ENCODE measurements at places on chromosomes 7 and 10.

GRCh38 chr10:77861366-77861765, 65.2 kb downstream of the DLG5 start:
- no peak for DNase-seq

- DNase-seq, result no peak
Observed at GRCh38 chr7:128132426-128133069, 101.3 kb upstream of the LRRC4 start.

- no peak for DNase-seq
Observed at GRCh38 chr7:158350166-158350900, 237.3 kb downstream of the PTPRN2 start.

GRCh38 chr7:121390617-121391016, 5.5 kb downstream of the FAM3C start:
- no peak for DNase-seq

GRCh38 chr7:46932306-46932675, 649.6 kb downstream of the TNS3 start:
- DNase-seq, result no peak

- DNase-seq, result no peak
Observed at GRCh38 chr10:75356484-75356883, 45.1 kb downstream of the ZNF503 start.

DNA sequence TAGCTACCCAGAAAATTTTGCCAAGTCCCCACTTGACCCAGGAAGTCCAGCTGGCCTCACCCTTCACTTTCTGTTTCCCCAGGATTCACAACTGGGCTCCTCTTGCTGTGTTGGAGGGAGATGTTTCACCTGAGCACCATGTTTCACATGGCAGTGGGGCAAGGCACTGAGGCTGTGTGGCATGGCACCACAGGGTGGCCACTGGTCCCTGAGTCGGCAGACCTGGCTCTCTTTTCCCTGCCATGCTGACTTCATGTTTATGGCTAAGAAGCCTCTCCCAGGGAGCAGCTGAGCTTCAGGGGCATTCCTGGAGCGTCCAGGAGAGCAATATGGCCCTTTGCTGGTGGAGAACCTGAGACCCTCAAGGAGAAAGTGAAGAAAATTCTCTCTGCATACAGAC, 266.9 kb downstream of the RPS24 start:
- DNase-seq, result no peak

DNA sequence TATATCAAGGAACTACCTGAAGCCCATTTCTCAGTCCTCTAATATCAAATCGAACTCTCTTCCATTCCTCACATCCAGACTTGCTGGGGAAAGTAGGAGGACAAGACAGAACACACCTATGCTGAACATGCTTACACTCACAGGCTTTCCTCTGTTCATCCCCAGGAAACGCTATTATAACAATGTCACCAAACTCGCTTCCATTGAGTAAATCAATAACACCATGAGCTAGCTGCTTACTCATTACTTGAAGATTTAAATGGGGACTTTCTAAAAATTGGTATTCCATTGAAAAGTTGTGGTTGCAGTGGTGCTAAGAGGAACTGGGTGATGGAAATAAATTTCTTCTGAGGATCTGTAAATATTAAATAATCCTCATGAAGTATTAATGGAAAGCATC, 88.8 kb downstream of the SLC25A13 start:
- no peak for DNase-seq

GRCh38 chr10:71837098-71837827, 13.8 kb downstream of the PSAP start:
- DNase-seq, result no peak

DNA sequence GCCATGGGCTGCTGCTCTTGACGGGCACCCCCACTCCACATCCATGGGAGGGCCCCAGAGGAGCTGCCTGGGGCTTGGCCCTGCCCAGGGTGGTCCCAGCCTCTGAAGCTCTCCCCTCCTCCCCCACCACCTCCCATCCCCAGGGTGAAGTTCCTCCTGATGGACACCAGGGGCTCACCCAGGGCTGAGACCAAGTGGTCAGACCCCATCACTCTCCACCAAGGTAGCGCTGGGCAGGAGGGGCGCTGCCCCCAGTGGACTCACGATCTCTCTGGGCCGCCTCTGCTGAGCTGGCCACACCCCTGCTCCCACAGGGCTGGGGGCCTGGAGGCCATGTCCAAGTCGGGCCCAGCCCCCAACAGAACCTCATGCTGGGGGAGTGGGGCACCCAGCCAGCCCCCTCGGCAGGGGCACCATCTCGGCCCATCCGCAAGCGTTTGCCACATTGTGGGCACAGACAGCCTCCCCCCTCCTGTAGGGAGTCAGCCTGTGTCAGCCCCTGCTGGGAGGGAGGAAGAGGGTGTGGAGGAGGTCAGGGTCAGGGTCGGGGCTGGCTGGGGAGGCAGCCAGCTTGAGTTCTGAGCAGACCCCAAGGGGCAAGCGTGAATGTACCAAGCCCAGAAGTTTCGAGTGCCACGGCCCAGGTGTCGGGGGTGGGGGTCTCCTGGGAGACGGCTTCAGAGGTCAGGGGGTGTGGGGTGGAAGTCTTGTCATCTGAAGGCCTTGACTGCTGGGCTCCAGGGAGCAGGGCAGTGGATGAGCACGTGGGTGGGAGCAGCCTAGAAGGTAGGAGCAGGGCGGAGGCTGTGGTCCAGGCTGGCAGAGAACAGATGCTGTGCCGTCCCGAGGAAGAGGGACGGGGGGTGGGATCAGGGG, 2.8 kb downstream of the UPK3B start:
- no peak for DNase-seq

DNA sequence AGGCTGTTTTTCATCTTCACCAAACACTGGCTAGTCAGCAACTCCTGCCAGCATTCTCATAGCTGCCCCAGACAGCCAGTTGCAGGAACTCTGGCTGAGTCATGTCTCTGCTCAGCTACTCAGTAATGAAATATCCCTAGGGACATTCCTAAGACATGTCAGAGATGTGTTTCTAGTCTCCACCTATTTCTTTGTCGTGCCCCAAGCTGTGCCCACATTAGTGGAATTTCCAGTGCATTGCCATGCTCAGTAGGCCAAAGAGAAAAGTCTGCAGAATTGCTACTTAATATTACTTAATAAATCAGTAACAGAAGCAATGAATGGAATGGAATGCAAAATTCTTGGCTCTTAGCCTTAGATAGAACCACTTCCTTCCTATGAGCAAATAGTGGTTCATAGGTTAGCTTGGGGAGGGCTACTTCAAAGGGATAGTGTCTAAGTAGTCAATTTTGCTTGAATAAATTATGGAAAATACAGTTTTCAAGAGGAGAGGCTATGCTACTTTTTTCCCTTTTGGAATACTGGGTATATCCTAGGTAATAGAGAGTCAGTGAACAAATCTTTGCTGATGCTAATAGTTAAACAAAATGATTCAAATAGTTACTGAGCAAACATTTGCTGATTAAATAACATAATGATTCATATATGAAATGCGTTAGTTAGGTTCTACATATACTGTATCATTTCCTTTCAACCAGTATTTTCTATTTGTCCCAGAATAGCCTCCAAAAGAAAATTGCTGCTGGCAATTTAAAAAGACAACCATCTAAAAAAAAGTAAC, 23.6 kb upstream of the SEMA3C start:
- no peak for DNase-seq

GRCh38 chr10:74244097-74244685, 93.2 kb downstream of the ADK start:
- peak; percentile 59 for DNase-seq

DNA sequence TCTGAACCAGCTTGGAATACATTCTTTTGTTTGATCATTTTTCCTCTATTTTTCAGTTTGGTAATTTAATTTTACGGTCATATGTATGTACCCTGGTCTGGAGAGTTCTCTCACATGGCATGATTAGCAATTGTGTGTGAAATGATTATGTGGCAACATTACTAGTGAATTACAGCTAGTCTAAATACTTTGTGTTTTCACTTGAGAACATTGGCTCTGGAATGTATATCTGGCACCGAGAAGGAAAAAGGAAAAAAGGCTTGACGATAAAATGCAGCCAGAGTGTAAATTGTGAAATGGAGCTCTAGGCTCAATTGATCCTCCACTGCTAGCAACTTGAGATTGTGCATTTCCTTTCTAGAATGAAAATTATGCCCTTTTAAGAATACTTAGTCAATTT, 397.2 kb downstream of the EXOC4 start:
- DNase-seq, result no peak

GRCh38 chr10:63320683-63321082, 145.1 kb downstream of the JMJD1C start:
- DNase-seq, result no peak

GRCh38 chr10:92813979-92814378, 34.3 kb upstream of the EXOC6 start:
- no peak for DNase-seq

GRCh38 chr10:63700631-63701156, 179.5 kb downstream of the REEP3 start:
- DNase-seq, result no peak

DNA sequence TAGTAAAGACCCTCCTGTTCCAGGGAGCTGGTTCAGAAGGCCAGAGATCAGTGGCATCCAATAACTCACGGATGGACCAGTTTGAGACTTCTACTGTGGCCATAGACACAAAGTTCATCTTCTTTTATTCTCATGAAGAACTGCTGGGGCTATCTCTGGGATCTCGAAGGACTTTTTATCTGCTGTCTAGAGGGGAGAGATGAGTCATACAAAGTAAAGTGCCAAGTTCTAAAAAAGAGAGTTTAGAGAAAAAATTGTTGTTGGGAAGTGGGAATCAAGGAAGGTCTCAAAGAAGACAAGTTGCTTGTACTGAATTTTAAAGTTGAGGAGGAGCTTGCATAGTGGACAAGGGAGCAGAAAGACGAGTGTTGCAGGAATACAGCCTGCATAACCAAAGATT, 8.0 kb upstream of the FAM221A start:
- no peak for DNase-seq

DNA sequence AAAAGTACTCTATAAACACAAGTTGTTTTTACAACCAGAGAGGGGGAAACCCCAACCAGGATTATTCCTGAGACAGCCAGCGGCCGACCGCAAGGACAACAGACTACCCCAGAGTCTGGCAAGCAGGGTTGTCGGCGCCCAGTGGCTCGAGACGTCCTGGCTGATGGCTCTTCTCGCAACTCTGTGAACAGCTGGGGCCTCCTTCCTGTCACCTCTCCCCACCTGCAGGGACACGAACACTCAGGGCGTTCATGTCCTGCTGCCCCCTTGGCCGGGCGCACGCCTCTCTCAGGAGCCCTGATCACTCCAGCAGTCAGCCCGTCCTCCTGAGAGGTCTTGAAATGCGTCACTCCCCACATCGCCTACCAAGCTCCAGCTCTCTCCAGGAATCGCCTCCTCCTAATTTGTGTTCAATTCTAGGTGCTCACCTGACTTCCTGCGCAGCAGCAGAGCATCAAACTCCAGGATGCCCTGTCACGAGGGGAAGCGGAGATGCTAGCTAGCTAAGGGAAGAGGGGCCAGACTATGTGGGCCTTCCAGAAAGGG, 66.4 kb upstream of the TNRC18 start:
- DNase-seq, result no peak

- no peak for DNase-seq
Observed at GRCh38 chr7:36338256-36338655, 51.4 kb upstream of the ANLN start.

GRCh38 chr7:27775782-27776181, 35.8 kb downstream of the TAX1BP1 start:
- no peak for DNase-seq

DNA sequence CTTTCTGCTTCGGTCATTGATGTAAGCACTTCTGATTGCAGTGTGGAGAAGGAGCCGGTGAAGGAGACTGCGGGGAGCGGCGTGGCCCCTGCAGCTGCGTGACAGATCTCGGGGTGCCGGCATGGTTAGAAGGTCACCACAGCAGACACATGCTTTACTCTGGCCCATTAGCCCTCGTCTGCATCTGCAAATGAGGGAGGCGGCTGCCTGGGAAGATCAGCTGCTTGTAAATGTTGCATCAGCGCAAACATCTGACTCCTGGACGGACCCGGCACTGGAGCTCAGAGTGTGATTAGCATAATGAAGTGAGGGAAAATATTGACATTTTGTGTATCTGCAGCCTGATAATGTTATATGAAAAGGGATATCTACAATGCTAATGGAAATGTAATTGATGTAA, 30.5 kb upstream of the MNX1 start:
- DNase-seq, result no peak

- DNase-seq, result peak; percentile 36
Observed at GRCh38 chr7:25895792-25896171, 256.2 kb upstream of the NFE2L3 start.

GRCh38 chr10:130990486-130990885, 321.0 kb downstream of the TCERG1L start:
- peak; percentile 96 for DNase-seq

DNA sequence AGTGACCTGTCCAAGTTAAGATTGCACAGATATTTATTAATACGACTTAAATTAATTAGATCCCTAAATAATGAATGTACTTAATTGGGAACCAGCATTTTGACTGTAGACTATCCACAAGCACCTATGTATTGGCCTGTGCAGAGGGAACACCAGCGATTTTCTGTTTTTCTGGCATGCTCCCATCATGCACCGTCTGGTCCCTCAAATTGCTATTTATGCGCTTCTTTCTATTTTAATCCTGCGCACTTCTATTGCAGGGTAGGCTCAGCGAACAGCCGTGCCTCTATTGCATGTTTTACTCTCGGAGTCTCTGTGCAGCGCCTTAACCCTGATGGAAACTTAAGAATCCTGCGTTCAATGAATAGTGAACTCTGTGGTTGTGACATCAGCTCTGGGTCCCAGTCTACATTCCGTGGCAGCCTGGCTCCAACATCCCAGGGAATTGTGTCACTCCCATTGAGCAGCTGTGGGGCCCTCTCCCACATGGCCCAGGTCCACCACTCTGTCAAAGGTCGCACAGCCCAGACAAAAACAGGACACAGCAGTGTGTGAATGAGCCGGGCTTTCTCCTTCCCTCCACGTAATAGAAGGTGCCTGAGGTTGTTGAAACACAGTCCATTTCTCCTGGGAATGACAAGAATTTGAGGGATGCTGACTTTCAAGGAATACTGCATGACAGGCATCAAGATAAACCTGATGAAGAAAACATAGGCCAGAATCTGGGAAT, 239.7 kb upstream of the KLF6 start:
- peak; percentile 38 for DNase-seq

GRCh38 chr7:27700501-27700900, 37.8 kb upstream of the HIBADH start:
- no peak for DNase-seq

- DNase-seq, result no peak
Observed at GRCh38 chr7:138902161-138902560, 79.0 kb downstream of the KIAA1549 start.
